ENCODE measurements at places on chromosomes 1 and 21.
A peak's percentile ranks its signal among the peaks of the same experiment; 100 is the strongest.

DNA sequence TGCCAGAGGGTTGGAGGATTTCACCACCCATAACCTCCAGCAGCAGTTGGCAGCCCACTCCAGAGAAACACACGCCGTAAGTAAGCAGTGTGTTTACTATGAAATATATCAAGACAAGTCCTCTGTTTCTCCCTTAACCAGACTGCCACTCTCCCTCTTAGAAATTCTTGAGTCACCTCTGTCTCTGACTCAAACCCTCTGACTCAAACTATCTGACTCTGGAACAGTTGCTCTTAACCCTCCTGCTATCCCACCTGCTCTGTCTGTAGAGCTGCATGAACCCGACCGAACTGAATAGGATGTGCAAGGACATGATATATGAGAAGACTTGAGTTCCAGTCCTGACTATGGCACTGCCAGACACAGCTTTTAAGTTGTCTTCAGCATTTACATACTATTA, 14.1 kb downstream of the INPP5B start:
- DNase-seq, result no peak

- no peak for DNase-seq
Observed at GRCh38 chr1:63795455-63795854, 21.6 kb downstream of the ROR1 start.

- DNase-seq, result no peak
Observed at GRCh38 chr1:224861339-224861716, 68.1 kb upstream of the DNAH14 start.

DNA sequence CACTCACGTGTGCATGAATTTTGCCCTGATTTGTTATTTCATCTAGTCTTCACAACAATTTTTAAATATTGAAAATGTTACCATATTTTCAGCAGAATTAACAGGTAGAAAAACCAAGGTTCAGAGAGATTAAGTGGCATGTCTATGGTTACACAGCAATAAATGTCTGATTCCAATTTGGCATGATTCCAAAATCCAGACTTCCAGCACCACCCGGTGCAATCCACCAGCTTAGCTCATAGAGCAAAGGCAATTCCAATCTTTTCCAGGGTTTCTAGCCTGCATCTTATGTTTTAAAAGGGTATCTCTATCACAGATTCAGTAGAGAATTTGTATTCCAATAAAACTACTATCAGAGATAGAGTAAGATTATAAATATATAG, 161.8 kb downstream of the TPR start:
- DNase-seq, result no peak

DNA sequence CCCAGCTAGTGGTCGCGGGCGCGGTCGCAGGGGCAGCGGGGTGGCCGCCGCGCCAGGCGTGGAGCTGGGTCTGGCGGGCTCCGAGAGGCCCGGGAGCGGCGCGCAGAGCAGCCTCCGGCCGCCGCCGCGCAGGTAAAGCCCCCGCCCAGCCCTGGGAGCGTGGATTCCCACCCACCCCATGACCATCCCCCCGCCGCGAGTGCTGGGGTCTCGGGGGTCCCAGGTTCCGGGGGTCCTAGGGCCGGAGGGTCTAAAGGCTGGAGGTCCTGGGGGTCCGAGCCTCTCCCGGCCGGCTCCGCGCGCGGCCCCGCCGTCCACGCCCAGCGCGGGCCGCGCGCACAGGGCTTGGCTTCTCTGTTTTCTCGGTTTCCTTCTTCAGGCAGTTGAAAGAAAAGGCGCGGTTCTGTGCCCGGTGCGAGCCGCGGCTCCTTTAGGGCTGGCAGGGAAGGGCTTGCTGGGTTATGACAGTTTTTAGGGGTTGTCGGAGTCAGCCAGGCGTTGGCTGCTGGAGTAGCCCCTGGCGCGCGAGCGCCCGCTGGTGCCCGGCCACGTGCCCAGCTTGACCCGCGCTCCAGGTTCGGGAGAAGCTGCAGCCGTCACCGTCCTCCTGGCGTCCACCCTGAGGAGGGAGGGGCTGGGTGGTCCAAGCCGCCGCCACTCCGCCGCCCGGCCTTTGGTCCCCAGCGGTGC, 359 bp downstream of the LRRC3 start:
- peak; percentile 43 for DNase-seq

DNA sequence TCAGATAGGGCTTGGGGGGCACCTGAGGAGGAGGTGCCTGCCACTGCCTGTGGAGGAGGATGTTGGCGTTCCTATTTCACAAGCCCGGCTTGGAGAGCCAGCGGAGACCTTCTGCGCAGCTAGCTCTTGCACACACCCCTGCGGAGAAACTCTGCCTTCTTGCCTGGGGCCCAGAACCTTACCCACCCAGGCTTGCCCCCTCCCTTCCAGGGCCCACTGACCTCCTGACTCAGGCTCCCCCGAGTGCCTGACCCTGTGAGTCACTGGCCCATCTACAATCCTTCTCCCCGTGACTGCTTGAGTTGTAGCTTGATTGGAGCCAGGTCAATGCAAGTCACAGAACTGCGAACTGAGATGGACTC, 3.4 kb downstream of the HES2 start:
- no peak for DNase-seq

All from liver (tissue), 10 donors.